ENCODE measurements at places on chromosomes 5 and 9. TPM values are rescaled to one million over a fixed set of nuclear protein-coding genes. Genes with fewer than 3 reads are reported as not detected.

The THBS4 gene
- 0.44 TPM for total RNA-seq

The CDC42SE2 gene
- total RNA-seq, result 115 TPM

The MEF2C gene
- 0.53 TPM for total RNA-seq

The GSN gene
- 4.0 TPM for total RNA-seq

The GDA gene
- not detected for total RNA-seq

DNA sequence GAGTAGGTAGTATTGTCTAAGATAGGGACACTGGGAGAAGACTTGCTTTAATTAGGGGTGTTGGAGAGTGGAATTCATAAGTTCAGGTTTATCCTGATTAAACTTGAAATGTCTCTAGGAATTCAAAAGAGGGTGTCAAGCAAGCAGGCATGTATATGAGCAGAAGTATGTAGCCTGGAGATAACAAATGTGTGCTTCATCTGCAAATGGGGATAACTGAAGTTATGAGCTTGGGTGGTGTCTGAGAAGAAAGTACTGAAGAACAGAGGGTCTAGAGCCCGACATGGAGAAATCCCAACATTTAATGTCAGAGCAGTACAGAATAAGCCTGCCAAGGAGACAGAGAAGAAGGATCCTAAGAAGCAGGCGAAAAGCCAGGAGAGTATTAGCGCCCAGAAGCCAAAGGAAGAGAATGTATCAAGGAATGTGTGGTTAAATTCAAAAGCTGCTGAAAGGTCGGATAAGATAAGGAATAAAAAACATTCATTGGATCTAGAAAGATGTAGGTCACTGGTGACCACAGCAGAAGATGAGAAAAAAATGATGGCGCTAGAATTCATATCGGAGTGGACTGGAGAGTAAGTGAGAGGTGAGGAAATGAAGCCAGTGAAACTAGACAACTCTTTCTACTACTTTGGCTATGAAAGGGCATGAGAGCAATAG lies 401.5 kb upstream of the PIK3R1 start:
- DNase-seq, result no peak
- no peak overlapping the region for H3K27ac ChIP-seq
- H3K27me3 ChIP-seq, result no peaks in the 10 kb centered on the region
- H3K36me3 ChIP-seq, result no peaks in the 10 kb centered on the region
- H3K4me3 ChIP-seq, result no peak overlapping the region
- H3K4me1 ChIP-seq, result no peaks in the 10 kb centered on the region

GRCh38 chr9:133098871-133099270 lies 22.2 kb downstream of the RALGDS start:
- H3K27me3 ChIP-seq, result no peaks in the 10 kb centered on the region
- DNase-seq, result no peak
- H3K27ac ChIP-seq, result no peak overlapping the region
- H3K4me1 ChIP-seq, result no peaks in the 10 kb centered on the region
- H3K36me3 ChIP-seq, result peaks cover 71% of the 10 kb centered on the region

- H3K36me3 ChIP-seq, result no peaks in the 10 kb centered on the region
- no peak overlapping the region for H3K27ac ChIP-seq
- H3K4me3 ChIP-seq, result no peak overlapping the region
- H3K4me1 ChIP-seq, result peaks cover 2% of the 10 kb centered on the region
- H3K27me3 ChIP-seq, result no peaks in the 10 kb centered on the region
Observed at GRCh38 chr5:83034036-83034435, 43.2 kb downstream of the TMEM167A start.

DNA sequence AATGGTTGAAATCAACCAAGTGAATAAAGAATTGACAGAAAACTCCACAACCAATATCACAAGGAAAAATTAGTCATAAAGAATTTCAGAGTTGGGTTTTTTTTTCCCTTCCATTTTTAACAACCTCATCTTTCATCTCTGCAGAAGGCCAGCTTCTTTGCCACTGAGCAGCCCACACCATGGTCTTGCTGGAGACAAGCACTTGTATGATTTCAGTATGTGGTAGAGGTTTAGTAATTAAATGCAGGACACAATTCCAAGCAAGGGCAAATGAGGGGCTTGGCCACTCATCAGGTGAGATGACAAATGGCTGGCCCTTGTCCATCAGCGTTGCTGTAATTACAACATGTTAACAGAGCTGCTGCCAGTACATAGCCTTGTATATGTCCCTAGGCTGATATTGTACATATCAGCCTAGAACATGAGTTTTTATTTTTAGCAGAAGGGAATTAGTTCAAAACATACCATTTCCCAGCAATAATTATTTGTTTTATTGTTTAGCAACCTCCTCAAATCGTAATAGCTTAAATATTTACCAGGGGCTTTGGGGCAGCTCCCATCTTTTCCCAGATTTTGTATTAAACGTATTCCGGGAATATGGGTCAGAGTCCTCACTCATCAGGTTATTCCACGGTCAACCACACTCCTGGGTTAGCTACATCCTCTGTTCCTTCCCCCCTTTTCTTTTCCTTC lies 5.0 kb upstream of the C9 start:
- H3K27ac ChIP-seq, result no peak overlapping the region
- H3K27me3 ChIP-seq, result peaks cover 6% of the 10 kb centered on the region
- H3K36me3 ChIP-seq, result no peaks in the 10 kb centered on the region
- DNase-seq, result no peak

GRCh38 chr9:5624655-5625054 lies 4.3 kb upstream of the RIC1 start:
- DNase-seq, result no peak
- peaks cover 27% of the 10 kb centered on the region for H3K36me3 ChIP-seq
- H3K27ac ChIP-seq, result no peak overlapping the region
- no peaks in the 10 kb centered on the region for H3K27me3 ChIP-seq

DNA sequence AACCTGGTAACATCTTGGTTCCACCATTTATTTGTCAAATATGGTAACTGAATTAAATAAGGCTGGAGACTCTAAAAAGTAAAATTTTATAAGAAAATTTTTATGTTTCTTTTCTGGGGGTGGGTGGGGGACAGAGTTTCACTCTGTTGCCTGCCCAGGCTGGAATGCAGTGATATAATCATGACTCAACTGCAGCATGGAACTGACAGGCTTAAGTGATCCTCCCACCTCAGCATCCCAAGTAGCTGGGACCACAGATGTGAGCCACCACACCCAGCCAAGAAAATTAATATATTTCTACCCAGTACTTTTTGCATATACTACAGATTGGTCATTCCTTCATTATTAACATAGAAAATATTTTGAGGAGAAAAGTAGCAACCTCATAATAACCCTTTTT lies 216.9 kb downstream of the DEPDC1B start:
- H3K36me3 ChIP-seq, result no peaks in the 10 kb centered on the region
- H3K4me1 ChIP-seq, result no peaks in the 10 kb centered on the region
- no peak overlapping the region for H3K4me3 ChIP-seq
- no peak overlapping the region for H3K27ac ChIP-seq
- no peaks in the 10 kb centered on the region for H3K27me3 ChIP-seq

GRCh38 chr5:173454736-173455598 lies 126.8 kb upstream of the STC2 start:
- H3K27ac ChIP-seq, result no peak overlapping the region
- H3K27me3 ChIP-seq, result no peaks in the 10 kb centered on the region
- no peaks in the 10 kb centered on the region for H3K36me3 ChIP-seq
- no peak overlapping the region for H3K4me3 ChIP-seq

- no peaks in the 10 kb centered on the region for H3K27me3 ChIP-seq
- peaks cover 4% of the 10 kb centered on the region for H3K36me3 ChIP-seq
- no peak for DNase-seq
- H3K4me1 ChIP-seq, result no peaks in the 10 kb centered on the region
- no peak overlapping the region for H3K27ac ChIP-seq
Observed at GRCh38 chr5:172892713-172893112, 58.7 kb downstream of the ERGIC1 start.

DNA sequence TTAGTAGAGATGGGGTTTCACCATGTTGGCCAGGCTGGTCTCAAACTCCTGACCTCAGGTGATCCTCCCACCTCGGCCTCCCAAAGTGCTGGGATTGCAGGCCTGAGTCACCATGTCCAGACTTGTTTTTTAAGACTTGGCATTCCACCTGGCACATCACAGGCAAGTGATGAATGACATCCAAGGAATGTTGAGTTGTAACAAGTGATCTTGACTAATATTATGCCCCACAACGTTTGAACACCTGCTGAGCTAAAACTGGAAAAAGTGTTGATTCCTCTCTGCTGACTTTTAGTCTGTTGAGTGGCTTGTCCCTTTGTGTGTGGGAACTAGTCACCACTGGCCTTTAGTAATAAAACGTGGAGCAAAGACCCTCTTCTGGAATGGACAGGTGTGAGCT lies 54.6 kb downstream of the SUB1 start:
- DNase-seq, result no peak
- no peak overlapping the region for H3K27ac ChIP-seq
- no peaks in the 10 kb centered on the region for H3K36me3 ChIP-seq
- no peak overlapping the region for H3K4me3 ChIP-seq

GRCh38 chr9:87095951-87096350 lies 148.6 kb upstream of the GAS1 start:
- no peak overlapping the region for H3K4me3 ChIP-seq
- no peak overlapping the region for H3K27ac ChIP-seq
- H3K27me3 ChIP-seq, result no peaks in the 10 kb centered on the region

DNA sequence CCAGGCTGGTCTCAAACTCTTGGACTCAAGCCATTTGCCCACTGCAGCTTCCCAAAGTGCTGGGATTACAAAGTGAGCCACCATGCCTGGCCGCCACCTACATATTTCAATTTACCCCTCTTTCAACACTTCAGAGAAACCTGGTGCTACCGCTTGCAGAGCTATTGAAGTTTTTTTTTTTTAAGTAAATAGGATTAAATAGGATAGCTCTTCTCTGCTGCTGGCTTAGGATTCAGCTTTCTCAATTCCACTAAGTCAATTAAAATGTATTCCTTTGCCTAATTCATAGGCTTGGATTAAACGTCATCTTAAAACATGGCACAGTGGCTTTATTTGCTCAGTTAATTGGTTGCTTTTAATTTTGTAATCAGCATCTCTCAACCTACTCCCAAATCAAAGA lies 41.0 kb downstream of the KIAA1191 start:
- no peak overlapping the region for H3K4me3 ChIP-seq
- peaks cover 16% of the 10 kb centered on the region for H3K36me3 ChIP-seq
- no peak overlapping the region for H3K27ac ChIP-seq
- no peaks in the 10 kb centered on the region for H3K4me1 ChIP-seq
- DNase-seq, result no peak
- no peaks in the 10 kb centered on the region for H3K27me3 ChIP-seq

DNA sequence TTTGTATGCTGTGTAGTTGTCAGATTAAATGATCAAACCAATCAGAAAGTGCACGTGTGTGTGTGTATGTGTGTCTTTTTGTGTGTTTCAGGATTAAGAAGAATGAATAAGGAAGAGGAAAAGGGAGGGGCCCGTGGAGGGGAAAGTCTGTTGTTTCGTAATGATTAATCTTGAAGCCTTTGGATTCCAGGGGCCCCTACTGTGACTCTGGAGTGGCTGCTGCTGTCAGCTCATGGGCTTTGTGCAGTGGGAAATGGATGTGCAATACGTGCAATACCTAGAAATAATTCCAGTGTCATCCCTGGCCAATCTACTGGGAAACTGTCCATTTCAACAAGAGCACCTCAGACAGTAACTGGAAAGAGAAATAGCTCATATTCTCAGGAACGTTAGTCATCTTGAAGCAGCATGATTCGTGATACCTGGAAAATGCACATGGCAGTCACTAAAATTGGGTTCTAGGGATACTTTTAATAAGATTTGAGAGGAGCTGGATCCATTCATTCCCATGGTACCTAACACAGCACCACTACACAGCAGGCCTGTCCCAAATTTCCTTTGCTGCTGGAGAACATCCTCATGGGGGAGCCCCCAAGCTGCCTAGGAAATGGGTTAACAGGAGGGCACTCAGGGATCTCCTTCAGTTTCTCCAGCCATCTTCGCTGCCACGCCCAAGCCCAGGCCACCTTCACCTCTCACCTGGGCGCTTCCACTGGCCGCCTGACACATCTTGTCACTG lies 186.3 kb downstream of the NR3C1 start:
- no peak overlapping the region for H3K4me3 ChIP-seq
- peaks cover 10% of the 10 kb centered on the region for H3K36me3 ChIP-seq

DNA sequence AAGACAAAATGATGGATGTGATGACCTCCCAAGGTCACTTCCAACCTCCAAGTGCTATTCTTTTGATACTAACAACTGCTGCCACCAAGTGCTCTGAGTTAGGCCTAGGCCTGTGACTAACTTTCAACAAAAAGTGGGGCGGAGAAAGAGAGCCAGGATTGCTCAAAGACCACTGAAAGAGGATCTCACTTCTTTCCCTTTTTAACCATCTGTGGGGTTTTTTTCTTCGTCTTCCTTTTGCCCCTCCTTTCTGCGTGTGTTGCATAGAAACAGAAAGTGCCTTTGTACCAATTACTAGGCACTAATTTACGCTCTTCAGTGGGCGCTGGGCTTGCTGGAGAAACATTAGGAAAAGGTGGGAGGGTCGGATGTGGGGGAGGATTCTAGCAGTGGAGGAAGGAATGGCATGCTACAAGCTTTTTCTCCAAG lies 8.0 kb downstream of the KLF9 start:
- H3K27me3 ChIP-seq, result no peaks in the 10 kb centered on the region
- H3K4me3 ChIP-seq, result peak overlapping the region; percentile 80
- peak; percentile 60 for DNase-seq
- H3K36me3 ChIP-seq, result peaks cover 2% of the 10 kb centered on the region

Measured in activated CD8-positive, alpha-beta T cell treated with anti-CD3 and anti-CD28 coated beads, Interleukin-2, amount 10 ng/mL, durations not matched to agents 7 days and 5 days (primary cell).